Myocyte (in vitro differentiated cells): ENCODE measurements at places on chromosomes 1 and 21. TPM values are rescaled to one million over a fixed set of nuclear protein-coding genes. Genes with fewer than 3 reads are reported as not detected.

DNA sequence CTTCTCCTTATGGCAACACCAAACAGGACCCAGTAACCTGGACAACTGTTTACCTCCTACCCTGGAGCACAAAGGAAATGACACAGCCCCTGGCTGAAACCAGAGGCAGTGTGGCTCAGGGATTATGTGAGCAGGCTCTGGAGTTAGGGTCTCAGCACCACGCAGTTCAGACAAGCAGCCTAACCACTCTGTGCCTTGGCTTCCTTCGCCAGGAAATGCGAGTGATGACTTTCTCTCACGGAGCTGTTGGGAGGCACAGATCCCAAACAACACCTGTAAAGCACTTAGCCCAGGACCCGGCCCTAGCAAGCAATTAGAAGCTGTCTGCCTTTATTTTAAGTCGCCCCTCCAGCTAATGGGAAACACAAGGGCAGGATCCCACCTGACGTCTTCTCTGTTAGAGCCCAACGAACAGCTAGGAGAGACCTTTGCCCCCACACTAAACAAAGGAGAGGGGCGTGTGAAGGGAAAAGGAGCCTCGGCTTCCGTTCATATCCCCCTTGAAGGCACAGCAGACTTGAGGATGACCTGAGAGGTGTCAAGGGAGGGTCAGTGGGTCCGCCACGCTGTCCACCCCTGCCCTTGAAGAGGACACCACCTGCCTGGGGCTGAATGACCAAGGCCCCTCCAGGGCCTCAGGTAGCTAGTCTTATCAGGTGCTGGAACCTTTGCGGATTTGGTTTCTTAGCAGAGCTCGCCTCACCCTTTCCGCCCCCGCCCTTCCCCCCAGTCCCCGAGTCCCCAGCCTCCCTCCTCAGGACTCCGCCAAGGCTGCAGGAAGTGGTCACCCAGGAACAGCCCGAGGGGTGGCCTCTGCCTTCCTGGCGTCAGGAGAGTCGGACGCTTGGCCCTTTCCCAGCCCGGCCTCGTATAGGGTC is 860 bp downstream of the TMEM63A start:
- DNase-seq: peak; percentile 44

- no peak for DNase-seq
Measured at GRCh38 chr1:56216218-56216617, 363.1 kb downstream of the PLPP3 start.

DNA sequence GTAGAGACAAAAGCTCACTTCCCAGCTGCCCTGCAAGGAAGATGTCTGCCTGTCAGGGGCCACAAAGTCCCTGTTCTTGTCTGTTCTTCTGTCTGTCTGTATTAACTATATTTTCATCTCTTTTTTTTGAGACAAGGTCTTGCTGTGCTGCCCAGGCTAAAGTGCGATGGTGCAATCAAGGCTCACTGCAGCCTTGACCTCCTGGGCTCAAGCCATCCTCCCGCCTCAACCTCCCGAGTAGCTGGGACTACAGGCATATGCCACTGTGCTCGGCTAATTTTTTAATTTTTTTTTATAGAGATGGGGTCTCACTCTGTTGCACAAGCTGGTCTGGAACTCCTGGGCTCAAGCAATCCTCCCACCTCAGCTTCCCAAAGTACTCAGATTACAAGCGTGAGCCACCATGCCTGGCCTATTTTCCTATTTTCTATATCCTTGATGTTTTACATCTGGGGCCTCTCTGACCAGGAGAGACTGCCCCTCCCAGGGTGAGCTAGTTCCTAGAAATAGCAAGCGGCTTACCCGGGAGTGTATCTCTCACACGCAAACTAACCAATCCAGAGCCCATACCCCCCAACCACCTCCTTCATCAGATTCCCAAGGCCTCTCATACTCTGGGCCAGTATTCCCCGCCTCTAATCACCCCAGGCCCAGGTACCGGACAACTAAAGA is 5.4 kb upstream of the KLHDC7A start:
- DNase-seq: no peak

DNA sequence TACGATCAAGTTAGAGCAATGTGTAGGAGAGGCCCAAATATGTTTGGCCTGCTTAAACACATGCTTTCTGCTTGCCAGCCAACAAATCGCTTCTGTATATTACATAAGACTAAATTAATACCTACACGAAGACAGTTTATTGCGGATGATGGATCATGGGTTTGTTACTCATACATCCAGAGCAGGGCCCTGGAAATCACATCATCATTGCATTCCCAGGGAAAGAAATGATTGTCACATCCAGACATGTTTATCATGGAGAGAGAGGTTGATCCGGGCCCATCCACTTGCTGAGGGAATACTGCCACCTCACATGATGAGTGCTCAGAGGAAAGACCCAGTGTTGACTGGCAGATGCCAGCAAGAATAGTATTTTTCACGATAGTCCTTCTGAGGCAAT is 282.6 kb downstream of the NUF2 start:
- DNase-seq: no peak

DNA sequence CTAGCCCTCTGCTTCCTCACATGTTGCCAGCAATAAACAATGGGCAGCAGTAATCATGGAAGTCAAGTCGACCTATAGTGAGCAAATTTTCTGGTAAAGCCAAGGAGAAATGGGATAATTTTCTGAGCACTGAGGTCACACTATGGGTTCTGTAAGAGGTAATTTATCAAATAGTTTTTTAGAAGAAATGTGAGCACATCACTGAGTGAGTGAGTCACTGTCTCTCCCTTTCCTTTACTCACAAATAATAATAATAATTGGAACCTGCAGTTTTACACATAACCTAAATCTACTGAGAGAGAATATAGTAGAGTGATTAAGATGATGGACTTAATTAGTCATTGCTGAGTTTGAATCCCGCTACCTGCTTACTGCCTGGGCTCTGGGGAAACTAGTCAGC is 23.6 kb downstream of the SLC35F3 start:
- DNase-seq: no peak

DNA sequence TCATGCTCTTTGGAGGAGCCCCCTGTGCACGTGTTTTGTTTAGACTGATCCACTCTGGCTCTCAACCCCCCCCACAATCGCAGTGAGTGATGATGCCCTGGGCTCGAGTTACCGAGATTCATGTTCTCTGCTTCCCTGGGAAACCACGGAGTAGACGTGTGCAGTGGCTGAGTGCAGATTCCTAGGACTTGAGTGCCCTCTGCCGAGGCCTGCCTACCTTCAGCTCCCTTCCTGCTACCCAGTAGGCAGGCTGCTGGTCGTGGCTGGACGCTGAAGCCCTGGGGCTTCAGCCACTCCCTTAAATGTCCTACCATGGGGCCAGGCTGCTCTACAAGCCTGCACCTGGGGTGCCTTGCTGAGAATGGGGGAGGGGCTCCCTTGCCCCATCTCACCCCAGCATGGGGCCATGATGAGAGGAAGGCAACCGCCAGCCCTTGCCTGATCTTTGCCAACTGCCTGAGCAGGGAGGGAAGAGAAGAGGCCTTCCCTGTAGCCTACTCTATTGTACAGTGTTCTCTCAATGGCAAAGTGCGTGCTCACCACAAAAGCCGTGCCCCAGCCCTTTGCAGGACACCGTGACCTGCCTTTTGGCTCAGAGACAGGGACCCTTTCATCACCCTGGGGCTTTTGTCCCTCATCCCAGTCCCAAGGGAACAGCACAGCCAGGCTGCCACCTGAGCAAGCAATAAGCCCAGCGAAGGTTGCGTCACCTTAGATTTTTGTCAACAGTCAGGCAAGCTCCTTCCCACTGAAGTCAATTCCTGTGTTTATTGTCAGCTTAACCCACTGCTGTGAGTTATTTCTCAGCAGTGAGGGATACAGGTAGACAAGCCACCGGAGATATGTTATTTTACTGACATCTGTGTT is 4.1 kb upstream of the GRIK3 start:
- DNase-seq: no peak

GRCh38 chr1:21843208-21843607 is 31.1 kb downstream of the LDLRAD2 start:
- no peak for DNase-seq

Gene CLDN14
- total RNA-seq: 0.27 TPM in 1 of 2 replicates, not detected in the other

- DNase-seq: no peak
Measured at GRCh38 chr1:170306513-170306910, 160.8 kb downstream of the NTMT2 start.

- no peak for DNase-seq
Measured at GRCh38 chr1:19254416-19254815, 2.8 kb downstream of the MRTO4 start.
